ENCODE measurements at places on chromosomes 6 and 20.

GRCh38 chr20:49319208-49319809 is 41.5 kb upstream of the ZNFX1 start:
- no peak for DNase-seq

DNA sequence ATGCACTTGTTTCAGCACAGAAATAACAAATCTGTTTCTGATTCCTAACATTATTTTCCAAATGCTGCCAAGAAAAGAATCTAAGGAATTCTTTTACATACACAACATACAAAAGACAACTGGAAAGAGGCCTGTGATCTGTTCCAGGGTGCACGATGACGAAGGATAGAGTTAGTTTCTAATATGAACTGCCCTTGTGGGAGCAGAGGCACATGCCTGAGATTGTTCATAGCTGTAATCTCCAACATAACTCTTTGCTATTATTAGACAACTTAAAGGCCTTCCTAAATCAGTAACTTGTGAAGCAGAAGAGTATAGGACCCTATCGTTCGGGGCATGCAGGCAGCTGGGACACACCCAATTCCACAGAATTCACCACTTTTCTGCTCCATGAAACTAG is 41.2 kb upstream of the NHSL1 start:
- DNase-seq: no peak

DNA sequence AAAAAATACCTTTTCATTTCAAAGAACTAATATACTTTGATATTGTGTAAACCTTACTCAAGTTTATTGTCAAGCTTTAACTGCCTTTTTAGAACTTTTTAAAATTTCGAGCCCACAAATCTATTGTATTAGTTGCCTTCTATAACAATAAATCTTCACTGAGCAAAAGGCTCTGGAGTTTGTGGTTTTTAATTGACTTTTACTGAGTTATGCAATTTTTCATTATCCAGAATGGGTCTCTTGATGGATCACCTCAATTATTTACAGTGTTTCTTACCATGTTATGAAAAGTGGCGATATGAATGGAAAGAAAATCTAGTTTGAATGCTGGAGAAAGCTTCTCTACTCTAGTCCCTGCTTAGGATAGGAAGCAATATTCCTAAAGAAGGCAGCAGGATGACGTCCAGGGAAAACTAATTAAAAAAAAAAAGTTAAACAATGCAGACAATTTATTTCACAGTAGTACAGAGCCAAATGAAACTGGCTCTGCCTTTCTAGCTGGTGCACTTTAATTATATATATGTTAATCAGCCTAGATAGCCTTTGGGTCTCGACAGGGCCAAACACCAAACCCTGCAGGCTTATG is 5.0 kb downstream of the ID4 start:
- no peak for DNase-seq

DNA sequence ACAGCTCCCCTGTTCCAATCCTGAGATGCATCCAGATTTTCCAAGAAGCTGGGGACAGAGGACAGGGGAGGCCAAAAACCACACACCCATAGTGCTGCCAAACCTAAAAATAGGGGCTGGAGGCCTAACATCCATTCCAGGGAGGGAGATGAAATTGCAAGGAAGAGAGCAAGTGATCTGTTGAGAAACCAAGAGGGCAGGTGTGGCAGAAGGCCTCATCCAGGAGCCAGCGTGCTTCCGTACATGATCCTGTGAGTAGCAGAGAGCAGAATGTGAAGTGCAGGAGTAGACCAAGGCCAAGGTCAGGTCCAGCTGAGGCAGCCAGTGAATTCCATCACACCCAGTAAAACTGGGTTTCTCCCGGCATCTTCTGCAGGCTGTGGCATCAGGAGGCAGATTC is 167.7 kb upstream of the RIN2 start:
- no peak for DNase-seq

GRCh38 chr6:126076992-126077664 is 90.8 kb downstream of the TRMT11 start:
- DNase-seq: no peak

- DNase-seq: no peak
Measured at GRCh38 chr20:46243707-46244628, 64.3 kb downstream of the CDH22 start.

DNA sequence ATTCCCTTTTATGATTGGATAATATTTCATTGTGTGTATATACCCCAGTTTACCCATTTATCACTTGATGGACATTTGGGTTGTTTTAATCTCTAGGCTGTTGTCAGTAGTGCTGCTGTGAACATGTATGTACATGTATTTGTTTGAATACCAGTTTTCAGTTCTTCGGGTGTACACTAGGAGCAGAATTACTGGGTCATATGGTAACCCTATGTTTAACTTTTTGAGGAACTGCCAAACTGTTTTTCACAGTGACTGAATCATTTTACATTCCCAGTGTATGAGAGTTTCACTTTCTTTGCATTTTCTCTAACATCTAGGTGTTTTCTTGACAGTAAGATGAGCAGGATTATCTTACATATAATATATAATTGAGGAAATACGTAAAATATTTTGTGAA is 44.7 kb upstream of the ADIG start:
- no peak for DNase-seq

DNA sequence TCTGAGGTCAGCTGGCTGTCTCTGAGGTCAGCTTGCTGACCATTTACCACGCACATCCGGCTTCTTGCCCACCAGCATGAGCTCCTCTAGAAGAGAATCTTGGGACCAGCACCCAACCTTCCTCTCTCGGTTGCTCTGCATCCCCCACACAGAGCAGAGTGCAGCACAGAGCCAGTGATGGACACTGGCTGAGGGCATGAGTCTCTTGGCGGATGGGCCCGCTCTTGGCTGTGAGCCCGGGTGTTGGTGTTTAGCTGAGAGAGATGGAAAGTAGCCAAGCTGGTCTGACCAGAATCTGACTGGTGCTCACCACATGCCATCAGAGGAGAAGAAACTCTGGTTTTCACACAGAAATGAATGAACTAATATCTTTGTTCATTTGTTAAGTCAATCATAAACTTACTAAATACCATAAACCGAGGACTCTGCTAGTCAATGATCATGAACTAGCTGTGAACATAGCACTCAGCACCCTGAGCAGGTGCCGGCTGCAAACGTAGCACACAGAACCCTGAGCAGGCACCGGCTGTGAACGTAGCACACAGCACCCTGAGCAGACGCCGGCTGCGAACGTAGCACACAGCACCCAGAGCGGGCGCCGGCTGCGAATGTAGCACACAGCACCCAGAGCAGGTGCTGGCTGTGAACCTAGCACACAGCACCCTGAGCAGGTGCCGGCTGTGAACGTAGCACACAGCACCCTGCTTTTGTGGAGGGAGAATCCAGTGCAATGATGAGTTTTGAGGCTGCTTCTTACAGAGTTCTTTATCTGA is 10.4 kb upstream of the THBS2 start:
- DNase-seq: no peak

- DNase-seq: no peak
Measured at GRCh38 chr20:31838646-31839292, 6.6 kb downstream of the FOXS1 start.

- no peak for DNase-seq
Measured at GRCh38 chr6:107679457-107679856, 144.7 kb downstream of the SCML4 start.

- no peak for DNase-seq
Measured at GRCh38 chr20:49646528-49646927, 67.2 kb downstream of the B4GALT5 start.

DNA sequence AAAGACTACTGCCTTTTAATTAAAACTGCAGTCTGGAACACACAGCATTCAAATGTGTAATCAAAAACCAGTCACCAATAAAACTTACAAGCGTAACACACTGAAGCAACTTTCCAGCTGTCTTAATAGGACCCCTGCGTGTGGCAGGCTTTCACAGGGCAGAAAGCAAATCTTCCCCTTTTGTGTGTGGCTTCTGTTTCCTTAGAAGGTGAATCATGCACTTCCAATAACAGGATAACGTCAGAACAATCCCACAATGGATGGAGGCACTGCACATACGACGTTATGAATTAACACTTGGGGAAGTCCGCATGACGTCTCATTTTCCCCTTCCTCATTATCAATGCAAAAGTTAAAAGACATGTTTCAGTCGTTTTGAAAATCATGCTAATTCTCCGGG is 44.8 kb downstream of the INSM1 start:
- DNase-seq: no peak

DNA sequence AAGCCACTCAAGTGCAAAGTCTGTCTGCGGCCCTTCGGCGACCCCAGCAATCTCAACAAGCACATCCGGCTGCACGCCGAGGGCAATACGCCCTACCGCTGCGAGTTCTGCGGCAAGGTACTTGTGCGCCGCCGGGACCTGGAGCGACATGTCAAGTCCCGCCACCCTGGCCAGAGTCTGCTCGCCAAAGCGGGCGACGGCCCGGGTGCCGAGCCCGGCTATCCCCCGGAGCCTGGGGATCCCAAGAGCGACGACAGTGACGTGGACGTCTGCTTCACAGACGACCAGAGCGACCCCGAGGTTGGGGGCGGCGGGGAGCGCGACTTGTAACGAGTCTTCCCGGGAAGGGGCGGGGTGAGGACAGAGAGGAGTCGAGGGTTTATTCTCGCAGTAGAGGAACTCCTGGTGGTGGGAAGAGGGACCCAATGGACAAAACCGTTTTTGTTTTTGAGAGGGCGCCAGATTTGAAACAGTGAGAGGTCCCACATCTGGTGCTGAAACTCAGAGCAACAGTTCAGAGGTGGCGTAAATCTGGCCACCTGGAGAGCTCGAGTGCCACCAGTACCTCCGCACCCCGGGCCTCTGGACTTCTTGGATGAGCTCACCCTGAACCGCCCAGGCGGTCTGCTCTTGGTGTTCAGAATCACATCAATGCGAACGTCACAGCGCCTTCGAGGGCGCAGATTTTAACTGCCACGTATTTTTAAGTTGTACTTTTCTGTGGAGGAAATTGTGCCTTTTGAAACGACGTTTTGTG is 8.0 kb downstream of the PRDM13 start:
- DNase-seq: no peak

- no peak for DNase-seq
Measured at GRCh38 chr6:40611434-40611833, 24.3 kb upstream of the LRFN2 start.

GRCh38 chr20:49559411-49560081 is 8.4 kb downstream of the PTGIS start:
- no peak for DNase-seq
